ENCODE measurements at places on chromosomes 7 and 10. TPM values are rescaled to one million over a fixed set of nuclear protein-coding genes. Genes with fewer than 3 reads are reported as not detected.

DNA sequence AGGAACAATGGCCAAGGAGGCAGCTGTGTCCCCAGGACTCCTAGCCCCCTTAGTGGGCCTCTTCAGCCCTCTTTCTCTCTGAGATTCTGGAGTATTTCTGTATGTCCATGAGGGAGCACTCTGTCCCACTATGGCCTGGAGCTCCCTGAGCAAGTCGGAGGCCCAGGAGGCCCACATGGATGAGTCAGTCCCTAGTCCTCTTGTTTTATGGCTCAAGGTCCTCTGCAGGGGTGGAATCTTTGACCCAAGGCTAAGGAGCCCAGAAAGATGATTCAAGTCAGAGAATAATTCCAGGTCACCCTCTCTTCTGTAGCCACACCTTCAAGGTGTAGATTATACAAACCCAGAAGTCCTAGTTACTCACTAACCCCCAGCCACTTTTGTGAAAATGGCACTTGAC, 125.6 kb downstream of the PLXNA4 start:
- peaks cover 43% of the 10 kb centered on the region for H3K4me1 ChIP-seq
- DNase-seq, result no peak
- no peaks in the 10 kb centered on the region for H3K27me3 ChIP-seq
- no peak overlapping the region for H3K4me3 ChIP-seq

DNA sequence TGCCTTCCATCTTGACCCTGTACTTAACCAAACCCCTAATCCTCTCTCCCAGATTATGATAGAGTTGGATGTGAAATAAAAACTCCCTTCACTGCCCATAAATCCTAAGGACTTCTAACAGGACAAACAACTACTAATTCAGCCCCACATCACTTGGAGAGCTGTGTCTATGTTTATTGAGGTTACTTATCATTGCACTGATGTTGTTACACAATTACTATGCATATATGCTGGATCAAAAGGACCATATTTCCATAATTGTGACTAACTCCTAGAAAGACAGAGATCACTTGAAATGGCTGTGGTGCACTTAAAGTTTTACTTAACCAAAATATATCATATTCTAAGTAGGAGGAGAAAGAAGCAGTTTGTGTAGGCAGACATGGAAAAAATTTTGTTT, 144.9 kb upstream of the AGK start:
- no peaks in the 10 kb centered on the region for H3K4me1 ChIP-seq
- H3K36me3 ChIP-seq, result no peaks in the 10 kb centered on the region
- H3K27ac ChIP-seq, result no peak overlapping the region
- H3K27me3 ChIP-seq, result no peaks in the 10 kb centered on the region

DNA sequence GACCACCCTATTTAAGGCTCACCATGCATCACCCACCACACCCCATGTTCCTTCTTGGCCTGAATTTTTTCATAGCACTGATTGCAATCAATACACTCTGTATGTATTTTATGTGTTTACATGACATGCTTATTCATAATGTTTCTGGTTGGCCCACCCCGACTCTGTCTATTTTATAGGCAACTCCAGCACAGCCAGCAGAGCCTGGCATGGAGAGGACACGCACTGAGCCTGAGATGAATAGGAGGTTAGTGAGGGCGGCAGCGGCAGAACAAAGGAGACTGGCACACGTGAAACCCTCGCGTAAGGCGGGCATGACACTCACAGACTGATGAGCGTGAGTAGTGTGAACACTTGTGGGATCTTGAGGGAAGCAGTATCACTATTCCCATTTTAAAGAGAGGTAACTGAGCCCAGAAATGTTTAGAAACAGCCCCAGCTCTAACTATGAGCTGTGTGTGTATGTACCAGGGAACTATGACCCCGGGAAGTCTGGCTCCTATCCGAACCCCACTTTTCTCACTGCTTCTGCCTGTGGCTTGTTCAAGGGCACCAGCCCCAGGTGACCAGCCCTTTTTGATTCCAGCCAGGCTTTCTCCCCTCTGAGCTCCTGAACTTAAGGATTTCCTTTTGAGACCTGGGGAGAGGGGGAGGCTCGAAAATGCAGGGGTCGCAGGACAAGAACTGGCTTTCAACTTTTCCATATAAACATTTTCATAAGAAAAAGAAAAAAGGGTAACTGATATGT, 113.3 kb downstream of the ARHGAP22 start:
- H3K27me3 ChIP-seq, result no peaks in the 10 kb centered on the region
- no peak overlapping the region for H3K27ac ChIP-seq
- no peaks in the 10 kb centered on the region for H3K36me3 ChIP-seq

- no peak overlapping the region for H3K27ac ChIP-seq
- no peak overlapping the region for H3K4me3 ChIP-seq
- H3K36me3 ChIP-seq, result no peaks in the 10 kb centered on the region
These were observed 84.7 kb upstream of the TRIL start for GRCh38 chr7:29042824-29043231.

DNA sequence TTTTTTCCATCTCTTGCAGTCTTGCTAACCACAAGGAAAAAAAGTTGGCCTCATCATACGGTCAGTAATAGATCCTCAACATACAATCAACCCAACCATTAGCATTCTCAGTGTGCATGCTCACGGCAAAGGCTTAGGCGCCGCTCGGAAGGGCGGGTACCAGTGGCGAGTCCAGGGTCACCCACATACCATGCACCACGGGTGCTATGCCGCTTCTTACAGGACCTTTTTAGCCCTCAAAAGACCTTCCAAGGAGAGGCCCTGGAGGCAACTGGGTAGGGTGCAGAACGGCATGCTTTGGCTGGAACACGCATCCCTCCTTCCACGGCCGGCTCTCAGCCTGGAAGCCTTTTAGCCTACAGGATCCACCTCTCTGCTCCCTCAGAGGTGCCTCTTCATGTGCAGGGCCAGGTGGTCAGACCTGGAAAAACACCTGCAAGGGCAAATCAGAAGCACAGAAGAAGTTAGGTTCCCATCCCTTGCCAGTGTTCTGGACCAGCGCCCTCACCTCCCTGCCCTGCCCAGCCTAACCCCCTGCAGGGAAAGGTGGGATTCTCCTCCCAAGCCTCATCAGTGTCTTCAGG, 5.8 kb downstream of the KLF6 start:
- H3K27ac ChIP-seq, result peak overlapping the region; percentile 100
- peak overlapping the region; percentile 93 for H3K4me3 ChIP-seq
- no peak for DNase-seq

The HHEX gene
- total RNA-seq, result not detected

- no peaks in the 10 kb centered on the region for H3K36me3 ChIP-seq
- H3K27ac ChIP-seq, result no peak overlapping the region
- DNase-seq, result no peak
- no peaks in the 10 kb centered on the region for H3K4me1 ChIP-seq
- no peaks in the 10 kb centered on the region for H3K27me3 ChIP-seq
- H3K4me3 ChIP-seq, result no peak overlapping the region
These were observed 37.9 kb downstream of the GRK5 start for GRCh38 chr10:119245272-119245671.

DNA sequence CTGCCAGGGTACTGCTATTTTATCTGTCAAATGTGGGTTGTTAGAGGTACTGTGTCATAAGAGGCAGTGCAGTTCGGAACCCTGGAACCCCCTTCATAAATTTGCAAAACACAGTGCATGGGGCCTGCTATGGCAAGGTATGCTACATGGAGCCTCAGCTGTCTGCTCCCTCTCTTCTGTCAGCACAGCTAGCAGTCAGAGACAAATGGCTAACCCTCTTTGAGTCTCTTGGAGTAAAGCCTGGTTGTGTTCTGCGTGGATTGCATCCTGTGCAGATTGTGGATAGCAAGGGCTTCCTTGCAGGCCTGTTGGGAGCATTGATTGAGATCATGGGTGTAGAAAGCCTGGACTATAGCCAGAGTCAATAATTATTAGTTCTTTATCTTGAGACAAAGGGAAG, 397.8 kb downstream of the AUTS2 start:
- H3K4me1 ChIP-seq, result no peaks in the 10 kb centered on the region
- H3K4me3 ChIP-seq, result no peak overlapping the region
- H3K27ac ChIP-seq, result no peak overlapping the region
- no peak for DNase-seq
- no peaks in the 10 kb centered on the region for H3K36me3 ChIP-seq

- peaks cover 11% of the 10 kb centered on the region for H3K36me3 ChIP-seq
- no peak overlapping the region for H3K27ac ChIP-seq
- DNase-seq, result no peak
These were observed 75.8 kb upstream of the MRLN start for GRCh38 chr10:59829024-59829423.

The C10orf62 gene
- not detected for total RNA-seq

The MMD2 gene
- not detected for total RNA-seq

- no peaks in the 10 kb centered on the region for H3K4me1 ChIP-seq
- no peaks in the 10 kb centered on the region for H3K27me3 ChIP-seq
- no peak overlapping the region for H3K27ac ChIP-seq
- no peak for DNase-seq
- no peaks in the 10 kb centered on the region for H3K36me3 ChIP-seq
These were observed 42.6 kb downstream of the TMEM270 start for GRCh38 chr7:73903321-73904218.

The TFR2 gene
- 17.7 TPM for total RNA-seq

The PSD gene
- 2.5 TPM for total RNA-seq

GRCh38 chr7:139721417-139721816, 56.4 kb downstream of the HIPK2 start:
- H3K36me3 ChIP-seq, result no peaks in the 10 kb centered on the region
- H3K27me3 ChIP-seq, result no peaks in the 10 kb centered on the region
- no peak overlapping the region for H3K4me3 ChIP-seq
